ENCODE measurements at places on chromosomes 3 and 15. TPM values are rescaled to one million over a fixed set of nuclear protein-coding genes. Genes with fewer than 3 reads are reported as not detected.

The C3orf80 gene
- total RNA-seq = not detected

The C2CD4A gene
- 1.3 TPM for total RNA-seq

The A4GNT gene
- total RNA-seq = not detected

The IQCH gene
- 2.5 TPM for total RNA-seq

The DNAH12 gene
- 0.16 TPM for total RNA-seq

The MESP2 gene
- total RNA-seq = not detected

The MYH15 gene
- under 0.01 TPM for total RNA-seq

The RETNLB gene
- total RNA-seq = not detected

The PSMD2 gene
- 371 TPM for total RNA-seq

The MYLK gene
- 127 TPM for total RNA-seq

The DNASE1L3 gene
- total RNA-seq = 3.4 TPM

The EPHB3 gene
- total RNA-seq = under 0.01 TPM

The PLA2G4E gene
- total RNA-seq = not detected

The CHRNA5 gene
- 2.6 TPM for total RNA-seq

The EFCC1 gene
- total RNA-seq = 3.3 TPM
